Effector memory CD4-positive, alpha-beta T cell (primary cell): ENCODE measurements at places on chromosomes 2 and 18.
A peak's percentile ranks its signal among the peaks of the same experiment; 100 is the strongest.

GRCh38 chr18:2326999-2327398 lies 244.3 kb downstream of the METTL4 start:
- no peak overlapping the region for H3K27ac ChIP-seq
- H3K36me3 ChIP-seq = no peaks in the 10 kb centered on the region
- peaks cover 3% of the 10 kb centered on the region for H3K27me3 ChIP-seq

GRCh38 chr2:42974721-42975717 lies 182.6 kb upstream of the HAAO start:
- H3K27me3 ChIP-seq = no peaks in the 10 kb centered on the region
- no peak overlapping the region for H3K4me3 ChIP-seq
- DNase-seq = peak; percentile 24

- no peaks in the 10 kb centered on the region for H3K27me3 ChIP-seq
- H3K4me3 ChIP-seq = no peak overlapping the region
- no peaks in the 10 kb centered on the region for H3K4me1 ChIP-seq
- no peak for DNase-seq
- no peak overlapping the region for H3K27ac ChIP-seq
Measured at GRCh38 chr18:13241083-13241892, 22.7 kb downstream of the LDLRAD4 start.

GRCh38 chr2:183089192-183089851 lies 10.8 kb downstream of the DUSP19 start:
- H3K27ac ChIP-seq = no peak overlapping the region
- no peaks in the 10 kb centered on the region for H3K27me3 ChIP-seq
- H3K4me1 ChIP-seq = no peaks in the 10 kb centered on the region
- H3K4me3 ChIP-seq = no peak overlapping the region

DNA sequence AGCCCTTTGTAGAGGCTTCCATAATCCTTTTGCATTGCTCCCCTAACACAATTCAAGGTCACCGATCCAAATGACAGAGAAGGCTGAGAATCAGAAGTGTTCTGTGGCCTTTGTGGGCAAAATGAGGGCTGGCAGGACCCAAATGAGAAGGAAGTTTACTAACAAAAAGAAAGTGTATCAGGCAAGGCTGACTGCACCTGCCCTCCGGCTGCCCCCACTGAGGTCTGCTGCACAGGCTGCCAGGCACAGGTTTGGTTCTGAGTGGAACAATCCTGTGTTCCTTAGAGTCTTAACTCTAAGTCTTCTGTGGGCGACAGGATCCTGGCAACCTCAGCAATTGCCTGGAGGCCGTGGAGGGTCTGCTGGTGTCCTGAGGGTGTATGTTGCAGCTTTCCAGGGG lies 568.5 kb downstream of the CMPK2 start:
- no peak overlapping the region for H3K27ac ChIP-seq
- H3K4me3 ChIP-seq = no peak overlapping the region
- H3K27me3 ChIP-seq = no peaks in the 10 kb centered on the region
- no peaks in the 10 kb centered on the region for H3K4me1 ChIP-seq
